Keratinocyte (primary cell): ENCODE measurements at places on chromosomes 5 and 9.

- no peak for DNase-seq
Measured at GRCh38 chr5:68954618-68954910, 139.2 kb upstream of the SLC30A5 start.

- no peak for DNase-seq
Measured at GRCh38 chr5:113325054-113325453, 109.7 kb downstream of the TSSK1B start.

GRCh38 chr5:11139217-11139865 lies 378.3 kb upstream of the DAP start:
- no peak for DNase-seq

GRCh38 chr5:159878988-159879471 lies 37.3 kb upstream of the ADRA1B start:
- no peak for DNase-seq

- DNase-seq = no peak
Measured at GRCh38 chr5:147688656-147689356, 93.7 kb downstream of the JAKMIP2 start.

- DNase-seq = no peak
Measured at GRCh38 chr9:38737246-38737645, 17.3 kb upstream of the FAM240B start.

DNA sequence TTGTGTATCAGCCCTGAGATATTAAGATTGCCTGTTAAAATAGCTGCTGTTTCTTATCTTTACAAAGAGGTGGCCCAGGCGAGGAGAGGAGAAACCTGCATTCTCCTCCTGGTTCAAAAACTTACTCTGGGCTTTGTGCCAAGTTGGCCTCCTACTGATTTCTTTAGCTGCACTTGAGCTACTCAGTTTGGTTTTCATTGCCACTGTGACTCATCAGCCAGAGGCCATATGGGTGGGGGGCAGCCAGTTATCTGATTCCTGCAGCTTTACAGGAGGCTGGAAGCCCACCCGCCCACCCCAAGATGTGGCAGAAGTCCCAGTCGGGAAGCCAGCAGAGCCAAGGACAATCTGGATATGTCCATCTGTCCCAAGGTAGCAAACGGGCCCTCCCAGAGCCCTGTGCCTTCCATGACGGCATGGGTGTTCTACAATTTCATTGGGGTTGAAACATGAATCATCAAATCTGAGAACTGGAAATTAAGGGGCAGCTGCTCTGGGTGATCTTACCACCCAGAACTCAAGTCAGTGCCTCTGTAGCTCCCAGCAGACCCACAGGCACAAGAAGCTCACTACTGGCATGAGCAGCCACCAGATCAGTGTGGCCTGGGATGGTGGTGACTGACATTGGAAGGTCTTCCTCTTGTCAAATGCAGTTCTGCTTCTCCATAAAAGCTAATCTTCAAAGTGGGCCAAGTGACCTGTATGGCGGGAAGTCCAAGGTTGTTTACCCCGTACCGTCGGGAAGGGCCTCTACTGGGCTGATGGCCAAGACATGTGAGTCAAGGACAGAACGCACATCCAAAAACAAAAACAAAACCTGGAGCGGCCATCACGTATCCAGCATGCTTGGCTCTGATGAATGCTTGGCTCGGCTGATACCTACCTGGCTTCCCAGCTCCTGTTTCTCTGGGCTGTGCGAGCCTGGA lies 15.6 kb downstream of the FCN2 start:
- DNase-seq = no peak

- DNase-seq = no peak
Measured at GRCh38 chr9:104969116-104969515, 41.2 kb upstream of the ABCA1 start.
